ENCODE measurements at places on chromosomes 11 and 22.

DNA sequence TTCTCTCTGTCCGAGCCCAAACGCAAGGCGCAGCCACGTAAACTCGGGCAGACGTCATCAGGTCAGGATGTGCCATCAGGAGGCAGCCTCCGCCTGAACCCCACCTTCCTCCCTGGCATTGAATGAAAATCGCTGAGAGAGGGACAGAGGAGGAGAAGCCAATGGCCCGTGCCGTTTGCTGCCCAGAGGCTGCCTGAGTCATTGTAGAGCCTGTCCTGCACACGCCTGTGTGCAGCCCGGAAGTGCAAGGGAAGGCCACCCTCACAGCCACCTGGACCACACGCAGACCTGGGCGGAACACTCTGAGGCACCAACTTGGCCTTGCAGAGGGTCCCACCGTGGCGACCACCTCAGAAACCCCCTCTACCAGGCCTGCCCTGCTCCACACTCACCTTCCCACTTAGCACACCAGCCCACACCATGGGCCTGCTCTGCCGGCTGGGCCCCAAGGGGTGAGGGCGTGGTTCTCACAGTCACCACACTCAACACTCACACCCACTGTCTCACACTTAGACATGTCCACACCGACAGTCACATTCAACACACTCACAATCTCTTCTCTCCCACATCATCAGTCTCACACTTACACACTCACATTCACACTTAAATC is 9.1 kb downstream of the CHID1 start:
- no peak for DNase-seq

DNA sequence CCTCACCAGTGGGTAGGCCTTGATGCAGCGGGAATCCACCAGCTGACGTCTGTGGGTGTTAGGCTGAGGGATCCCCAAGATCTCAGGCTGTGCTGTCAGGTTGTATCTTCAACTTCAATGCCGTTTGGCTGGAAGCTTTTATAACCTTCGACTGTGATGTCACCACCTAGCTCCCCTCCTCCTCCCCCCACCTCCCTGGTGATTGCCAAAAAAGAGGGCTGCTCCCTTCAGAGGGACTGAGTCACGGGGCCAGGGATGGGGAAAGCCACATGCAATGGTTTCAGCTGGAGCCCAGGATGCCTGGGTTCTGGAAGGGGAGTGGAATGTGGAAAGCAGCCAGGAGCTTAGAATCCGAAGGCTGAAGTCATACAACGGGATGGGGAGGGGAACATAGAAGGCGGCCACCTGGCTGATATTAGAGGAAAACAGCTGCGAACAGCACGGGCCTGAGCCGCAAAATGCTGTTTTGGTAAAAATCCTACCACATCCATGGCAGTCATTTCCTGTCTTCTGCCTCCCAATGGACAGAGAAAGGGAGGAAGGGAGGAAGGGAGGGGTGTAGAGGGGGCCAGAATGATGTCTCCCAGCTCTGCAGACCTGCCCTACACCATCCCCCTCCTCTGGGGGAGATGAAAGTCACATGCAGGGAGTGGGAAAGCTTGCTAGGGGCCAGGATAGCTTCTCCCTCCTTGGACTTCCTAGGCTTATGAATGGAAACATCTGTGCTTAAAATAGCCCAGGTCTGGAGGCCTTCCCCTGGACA is at the start of gene LRRN4CL:
LRRN4CL (minus strand) TSS at position 110 of the 763 bp plus-strand sequence. CDS start 1,022 bp downstream, outside the sequence.
- DNase-seq, result no peak

DNA sequence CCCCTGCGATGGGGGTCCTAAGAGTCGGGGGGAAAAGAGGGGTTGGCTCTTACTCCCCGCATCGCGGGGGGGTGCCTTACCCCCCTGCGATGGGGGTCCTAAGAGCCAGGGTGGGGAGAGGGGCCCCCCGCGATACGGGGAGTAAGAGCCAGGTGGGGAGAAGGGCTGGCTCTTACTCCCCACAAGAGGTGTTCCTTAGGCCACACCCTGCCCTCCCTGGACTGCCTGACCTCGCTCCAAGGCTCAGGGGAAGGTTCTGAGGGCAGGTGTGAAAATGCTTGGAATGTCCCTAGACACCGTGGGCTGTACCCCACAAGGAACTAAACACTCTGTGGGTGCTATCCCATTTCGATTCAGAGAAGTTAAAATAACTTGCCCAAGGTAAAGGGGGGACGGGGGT is 7.8 kb downstream of the UNC93B1 start:
- DNase-seq, result no peak

DNA sequence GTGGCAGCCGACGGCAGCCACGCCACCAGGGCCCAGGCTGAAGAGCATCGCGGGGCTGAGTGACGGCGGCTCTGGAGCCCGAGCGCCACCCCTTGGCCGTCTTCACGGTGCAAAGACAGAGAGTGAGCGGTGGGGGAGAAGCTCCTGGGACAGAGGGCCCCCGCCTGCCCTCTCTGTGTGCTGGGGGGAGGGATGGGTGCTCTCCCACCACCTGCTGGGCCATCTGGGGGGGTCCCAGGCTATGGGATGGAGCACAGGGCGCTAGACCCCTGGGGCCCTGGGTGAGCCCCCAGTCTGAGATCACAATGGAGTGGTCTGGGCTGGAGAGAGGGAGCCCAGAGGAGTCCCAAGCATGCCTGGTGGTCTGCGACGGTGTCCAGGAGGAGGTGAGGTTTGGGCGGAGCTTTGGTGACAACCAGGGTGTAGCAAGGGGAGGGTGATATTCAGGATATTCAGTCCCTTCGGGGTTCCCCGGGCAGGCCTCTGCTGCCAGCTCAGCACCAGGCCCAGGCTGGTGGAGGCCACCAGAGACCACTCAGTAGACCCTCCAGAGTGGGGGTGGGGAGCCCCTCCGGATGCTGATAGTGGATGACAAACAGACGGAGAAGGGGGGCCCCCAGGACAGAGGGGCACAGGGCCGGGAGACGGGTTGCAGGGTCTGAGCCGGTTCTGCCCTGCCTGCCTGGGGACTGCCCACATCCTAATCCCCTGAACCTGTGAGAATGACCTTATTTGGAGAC is 78.1 kb upstream of the PRR5 start:
- DNase-seq, result peak; percentile 5

DNA sequence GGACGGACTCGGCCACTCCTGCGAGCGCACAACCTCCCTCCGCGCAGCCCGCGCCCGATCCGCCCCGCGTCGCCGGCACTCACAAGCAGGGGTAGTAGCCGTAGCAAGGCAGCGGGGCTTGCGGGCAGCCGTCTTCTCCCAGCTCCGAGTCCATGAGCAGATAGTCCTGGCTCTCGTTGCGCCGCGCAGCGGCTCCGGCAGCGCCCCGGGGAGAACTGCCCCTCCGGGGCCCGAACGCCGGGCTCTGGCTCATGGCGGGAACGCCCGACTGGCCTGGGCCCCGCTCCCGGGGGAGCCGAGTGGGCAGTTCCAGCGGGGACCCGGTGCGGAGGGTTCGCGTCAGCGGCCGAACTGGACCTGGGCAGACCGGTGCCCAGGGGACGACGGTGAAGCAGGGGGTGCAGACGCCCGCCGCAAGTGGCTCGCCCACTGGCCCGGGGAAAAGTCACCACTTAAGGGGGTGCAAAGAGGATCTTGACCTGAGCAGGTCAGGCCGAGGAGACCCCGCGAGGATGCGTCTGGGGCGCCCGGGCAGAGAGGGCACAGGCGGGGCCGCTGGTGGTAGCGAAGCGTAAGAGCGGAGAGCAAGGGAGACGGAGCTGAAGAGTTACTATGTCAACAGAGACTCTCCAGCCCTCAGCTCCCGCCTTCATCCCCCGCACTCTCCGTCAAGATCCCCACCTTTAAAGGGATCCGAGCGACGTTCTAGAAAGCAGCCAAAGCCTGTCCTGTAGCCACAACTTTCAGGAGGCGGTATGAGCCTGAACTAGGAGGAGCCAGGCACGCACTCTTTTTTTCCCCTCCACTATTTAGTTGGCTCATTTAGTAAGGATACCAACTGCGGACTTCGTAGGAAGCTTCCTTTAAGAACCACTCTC is at the start of gene TRPC6:
TRPC6 (minus strand) TSS at position 757 of the 878 bp plus-strand sequence; CDS start at position 253, 504 bp downstream.
- no peak for DNase-seq

- DNase-seq, result no peak
Measured at GRCh38 chr22:21082248-21082647, 36.5 kb downstream of the LRRC74B start.

DNA sequence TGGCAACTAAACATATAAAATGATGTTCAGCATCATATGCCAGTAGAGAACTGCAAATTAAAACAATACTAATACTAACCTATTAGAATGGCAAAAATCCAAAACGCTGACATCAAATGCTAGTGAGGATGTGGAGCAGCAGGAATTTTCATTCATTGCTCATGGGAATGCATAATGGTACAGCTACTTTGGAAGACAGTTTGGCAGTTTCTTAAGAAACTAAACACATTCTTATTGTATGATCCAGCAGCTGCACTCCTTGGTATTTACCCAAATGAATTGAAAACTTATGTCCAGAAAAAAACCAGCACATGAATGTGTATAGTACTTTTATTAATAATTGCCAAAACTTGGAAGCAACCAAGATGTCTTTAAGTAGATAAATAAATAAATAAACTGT is 258.0 kb downstream of the TENM4 start:
- DNase-seq, result no peak

DNA sequence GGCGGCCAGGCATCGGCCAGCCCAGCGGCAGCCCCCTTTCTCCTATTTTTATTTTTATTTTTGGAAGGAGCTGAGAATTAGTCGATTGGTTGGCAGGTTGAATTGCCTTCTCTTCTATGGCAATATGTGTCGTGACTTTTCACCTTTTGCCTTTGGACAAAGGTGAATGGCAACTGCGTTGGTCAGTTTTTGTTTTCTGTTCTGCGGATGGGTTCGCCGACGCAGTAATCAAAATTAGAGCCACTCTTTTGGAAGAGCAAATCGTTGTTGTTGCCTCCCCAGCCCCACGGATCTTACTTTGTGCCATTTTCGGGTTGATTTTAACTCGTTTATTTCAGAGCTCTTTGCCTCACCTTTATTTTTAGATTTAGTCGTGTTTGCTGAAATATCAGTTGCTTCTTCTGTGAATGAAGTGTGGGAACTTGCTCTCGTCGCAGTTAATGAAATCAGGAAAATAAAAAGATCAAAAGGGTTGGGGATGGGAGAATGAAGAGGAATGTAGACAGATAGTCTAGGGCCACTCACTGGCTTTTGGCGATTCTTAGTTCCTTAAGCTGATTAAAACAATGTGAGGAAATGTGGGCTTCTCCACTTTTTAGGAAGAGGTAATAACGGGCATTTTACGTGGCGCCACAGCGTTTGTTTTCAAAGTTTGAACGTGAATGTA is 1.6 kb downstream of the CECR2 start:
- DNase-seq, result no peak

- peak; percentile 52 for DNase-seq
Measured at GRCh38 chr11:35662061-35662648, 420 bp upstream of the TRIM44 start.

- DNase-seq, result no peak
Measured at GRCh38 chr22:36328635-36329253, 59.0 kb downstream of the MYH9 start.

GRCh38 chr11:122847466-122847865 is 9.2 kb downstream of the CRTAM start:
- DNase-seq, result no peak

GRCh38 chr11:103682318-103683184 is 353.9 kb upstream of the DDI1 start:
- DNase-seq, result peak; percentile 59

- DNase-seq, result peak; percentile 49
Measured at GRCh38 chr11:22472306-22472705, 134.1 kb downstream of the SLC17A6 start.

DNA sequence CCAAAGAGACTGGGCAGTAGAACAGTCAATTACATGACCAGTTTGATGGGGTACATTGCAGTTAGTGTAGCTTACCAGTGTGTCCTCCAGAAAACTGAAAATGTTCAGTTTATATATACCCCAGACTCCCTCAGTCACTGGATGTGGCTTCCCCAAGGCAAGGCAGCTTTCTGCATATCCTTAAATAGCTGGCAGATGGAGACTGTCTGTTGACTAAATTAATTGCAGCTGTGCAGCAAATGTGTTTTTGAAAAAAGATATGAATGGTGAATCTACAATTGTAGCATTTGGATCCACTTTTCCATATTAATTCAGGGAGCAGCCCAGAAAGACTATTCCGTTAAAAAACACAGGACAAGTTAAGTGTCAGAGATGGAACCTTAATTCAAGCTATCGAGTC is 565.1 kb upstream of the CCDC179 start:
- DNase-seq, result no peak

DNA sequence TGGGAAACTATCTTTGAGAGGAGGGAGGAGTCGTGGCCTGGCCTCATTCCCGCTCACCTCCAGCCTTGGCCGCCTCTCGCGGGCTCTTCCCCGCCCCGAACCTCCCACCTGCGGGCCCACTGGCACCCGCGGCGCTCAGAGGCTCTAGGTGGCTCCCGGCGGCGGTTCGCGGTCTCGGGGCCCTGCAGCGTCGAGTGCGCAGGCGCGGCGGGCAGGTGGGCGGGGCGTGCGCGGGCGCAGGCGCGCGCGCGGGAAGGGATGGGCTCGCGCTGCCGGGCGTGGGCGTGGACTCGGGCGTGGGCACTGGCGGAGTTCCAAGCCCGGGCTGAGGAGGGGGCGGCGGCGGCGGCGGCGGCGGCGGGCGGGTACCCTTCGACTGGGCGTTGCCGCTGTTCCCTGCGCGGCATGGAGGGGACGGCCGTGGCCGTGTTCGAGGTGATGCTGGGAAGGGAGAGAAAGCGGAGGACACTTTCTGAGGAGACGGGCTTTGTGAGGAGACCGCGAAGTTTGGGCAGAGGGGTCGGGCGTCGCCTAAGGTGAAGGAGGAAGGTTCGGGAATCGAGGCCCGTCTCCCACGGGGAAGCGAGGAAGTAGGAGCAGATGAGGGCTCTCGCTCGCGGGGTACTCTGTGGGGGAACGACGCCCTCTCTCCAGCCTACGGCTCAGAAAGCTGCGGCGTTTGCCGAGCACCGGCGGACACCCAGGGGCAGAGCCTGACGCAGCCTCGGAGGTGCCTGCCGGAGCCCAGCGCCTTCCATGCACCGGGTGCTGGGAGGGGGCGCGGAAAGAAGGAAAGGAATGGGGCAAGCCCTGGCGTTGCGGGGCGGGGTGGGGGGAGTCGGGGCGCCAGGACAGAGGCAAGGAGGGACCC is 15.7 kb upstream of the SPTBN2 start:
- peak; percentile 83 for DNase-seq

- DNase-seq, result no peak
Measured at GRCh38 chr22:38271101-38271500, 1.7 kb downstream of the TMEM184B start.

DNA sequence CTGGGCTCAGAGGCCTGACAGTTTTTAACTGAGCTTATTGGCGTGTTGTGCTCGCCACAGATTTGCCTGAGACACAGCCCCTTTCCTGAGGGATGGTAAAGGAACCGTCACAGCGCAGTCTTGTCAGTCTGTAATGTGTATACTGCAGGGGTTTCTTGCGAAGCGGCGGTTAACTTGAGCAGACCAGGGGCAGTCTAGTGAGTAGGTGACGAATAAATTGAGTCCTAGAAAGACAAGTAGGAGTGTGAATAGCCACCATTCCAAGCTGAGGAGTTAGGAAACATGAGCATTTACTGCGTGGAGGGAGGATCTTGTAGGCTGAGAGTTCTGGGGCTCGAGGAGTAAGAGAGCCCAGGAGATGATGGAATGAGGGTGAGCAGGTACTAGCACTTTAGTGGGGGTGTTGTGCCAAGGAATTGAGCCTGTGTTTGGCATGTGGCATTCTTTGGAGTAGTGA is 1.4 kb downstream of the MED15 start:
- DNase-seq, result peak; percentile 67

Data from OCI-M1 (cell line).